ENCODE measurements at places on chromosomes 5 and 9.

DNA sequence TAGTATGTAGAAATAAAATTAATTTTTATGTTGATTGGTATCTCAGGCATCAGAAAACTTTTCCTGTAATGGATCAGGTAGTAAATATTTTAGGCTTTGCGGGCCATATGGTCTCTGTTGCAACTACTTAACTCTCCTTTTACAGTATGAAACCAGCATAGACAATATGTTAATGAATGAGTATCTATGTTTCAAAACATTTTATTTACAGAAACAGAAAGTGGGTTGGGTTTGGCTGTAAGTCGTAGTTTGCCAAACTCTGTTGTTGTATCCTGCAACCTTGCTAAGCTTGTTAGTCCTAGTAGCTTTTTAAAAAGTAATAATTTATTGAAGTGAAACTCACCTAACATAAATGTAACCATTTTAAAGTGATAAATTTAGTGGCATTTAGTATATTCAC is 132.1 kb downstream of the NR3C1 start:
- DNase-seq: no peak

DNA sequence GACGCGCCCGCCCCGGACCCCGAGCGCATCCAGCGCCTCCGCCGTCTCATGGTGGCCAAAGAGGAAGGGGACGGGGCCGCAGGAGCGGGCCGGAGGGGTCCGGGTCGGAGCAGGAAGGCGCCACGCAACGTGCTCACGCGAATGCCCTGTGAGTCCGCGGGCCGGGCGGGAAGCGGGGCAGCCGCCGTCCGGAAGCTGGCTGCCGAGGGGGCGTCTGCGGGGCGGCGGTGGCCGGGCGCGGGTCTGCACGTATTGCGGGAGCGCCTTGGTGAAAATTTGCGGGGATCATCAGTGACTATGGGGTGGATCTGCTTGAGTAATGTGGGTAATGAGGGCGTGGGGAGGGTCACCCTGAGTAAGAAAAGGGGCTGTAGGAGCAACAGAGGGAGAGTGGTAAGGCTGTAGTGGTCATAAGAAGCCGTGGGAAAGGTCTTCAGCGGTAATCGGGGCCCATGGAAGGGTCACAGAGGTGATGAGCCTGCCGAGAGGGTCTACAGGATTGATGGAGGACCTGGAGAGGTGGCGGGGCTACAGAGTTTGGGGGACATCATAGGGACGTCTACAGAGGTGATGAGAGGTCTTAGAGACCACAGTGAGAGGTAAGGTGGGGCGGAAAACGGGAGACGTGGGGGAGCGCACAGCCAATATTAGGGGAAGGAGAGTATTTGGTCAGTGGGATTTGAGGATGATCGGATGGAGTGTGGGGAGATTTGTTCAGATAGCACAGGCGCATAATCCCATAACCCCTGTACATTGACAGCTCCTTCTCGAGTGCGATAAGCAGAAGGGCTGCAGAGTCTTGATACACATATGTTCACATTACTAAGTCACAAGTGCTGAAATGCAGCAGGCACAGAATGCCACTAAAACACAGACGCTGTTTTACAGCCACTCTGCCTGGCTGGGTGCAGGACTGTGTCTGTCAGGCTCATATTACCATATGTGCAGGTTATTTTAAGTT is 819 bp downstream of the LSM11 start:
- DNase-seq: no peak

GRCh38 chr5:41925555-41925951 is 472 bp downstream of the FBXO4 start:
- no peak for DNase-seq

DNA sequence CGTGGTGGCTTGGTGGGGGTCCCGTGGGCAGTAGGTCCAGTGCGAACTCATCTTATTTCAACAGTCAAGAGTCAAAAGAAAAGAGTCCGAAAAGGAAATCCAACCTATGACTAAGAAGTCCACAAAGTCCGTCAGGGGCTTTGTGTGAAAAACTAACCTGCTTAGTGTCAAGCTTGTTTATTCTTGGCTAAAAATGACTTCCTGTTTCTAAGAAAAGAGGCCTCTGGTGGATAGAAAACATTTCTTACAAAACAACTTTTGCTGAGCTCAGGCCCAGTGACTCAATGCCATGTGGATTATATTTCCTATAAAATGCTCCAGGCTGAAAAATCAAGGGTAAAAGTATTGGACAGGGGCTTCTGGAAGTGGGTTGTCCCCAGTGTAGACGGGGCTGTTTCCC is 105.9 kb downstream of the GADD45G start:
- no peak for DNase-seq

DNA sequence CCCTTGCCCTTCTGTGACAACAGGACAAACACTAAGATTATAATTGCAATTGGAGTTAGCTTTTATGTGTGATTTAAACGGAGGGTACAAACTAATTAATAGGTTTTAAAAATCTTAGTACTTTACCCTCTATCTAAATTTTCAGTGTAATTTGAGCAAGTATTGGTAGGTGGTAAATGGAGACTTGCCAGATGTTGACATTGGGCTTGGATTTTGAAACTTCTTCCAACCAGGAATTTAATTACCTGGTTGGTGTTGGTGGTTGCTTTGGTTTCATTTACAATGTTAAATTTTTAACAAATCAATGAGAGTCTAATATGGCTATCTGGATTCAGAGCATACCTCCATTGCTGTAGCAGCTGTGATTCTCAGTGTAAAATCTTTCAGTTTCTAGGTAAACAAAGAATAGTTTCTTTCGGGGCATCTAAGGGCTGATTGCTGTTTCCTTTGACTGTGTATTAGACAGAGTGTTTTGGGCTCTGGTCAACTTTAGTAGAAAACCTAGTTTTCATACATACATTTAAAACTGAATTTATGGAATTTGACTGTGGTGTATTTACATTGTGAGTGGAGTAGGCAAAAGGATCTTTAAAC is 1.9 kb downstream of the DAPK1 start:
- no peak for DNase-seq

DNA sequence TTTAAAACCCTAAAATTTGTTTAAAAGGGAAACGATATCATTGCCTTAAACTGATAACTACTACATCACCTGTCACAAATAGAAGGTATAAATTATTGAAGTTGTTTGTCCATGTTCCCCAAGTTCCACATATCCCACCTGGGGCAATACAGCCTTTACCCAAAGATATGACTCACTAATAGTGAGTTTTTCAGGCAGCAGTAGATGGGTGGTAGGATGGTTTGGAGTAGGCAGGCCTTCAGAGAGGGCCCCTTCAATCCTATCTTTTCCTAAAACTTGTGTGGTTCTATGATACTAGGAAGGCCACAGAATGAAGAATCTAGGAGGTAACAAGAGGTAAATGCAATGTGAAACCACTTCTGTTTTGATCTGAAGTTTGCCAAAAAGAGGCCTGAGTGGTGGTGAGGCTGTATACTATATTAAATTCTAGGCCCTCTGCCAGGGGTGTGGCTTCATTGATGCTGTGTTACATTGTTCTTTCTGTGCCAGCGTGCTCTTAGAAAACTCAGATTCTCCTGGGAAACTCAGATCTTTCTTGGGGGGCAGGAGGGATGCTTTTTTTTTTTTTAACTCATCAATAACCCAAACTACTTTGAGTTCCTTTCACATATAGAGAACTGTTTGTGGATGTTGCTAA is 7.2 kb downstream of the CYSTM1 start:
- DNase-seq: no peak
